Right renal pelvis (tissue), 4 donors: ENCODE measurements at places on chromosomes 2 and 18.

DNA sequence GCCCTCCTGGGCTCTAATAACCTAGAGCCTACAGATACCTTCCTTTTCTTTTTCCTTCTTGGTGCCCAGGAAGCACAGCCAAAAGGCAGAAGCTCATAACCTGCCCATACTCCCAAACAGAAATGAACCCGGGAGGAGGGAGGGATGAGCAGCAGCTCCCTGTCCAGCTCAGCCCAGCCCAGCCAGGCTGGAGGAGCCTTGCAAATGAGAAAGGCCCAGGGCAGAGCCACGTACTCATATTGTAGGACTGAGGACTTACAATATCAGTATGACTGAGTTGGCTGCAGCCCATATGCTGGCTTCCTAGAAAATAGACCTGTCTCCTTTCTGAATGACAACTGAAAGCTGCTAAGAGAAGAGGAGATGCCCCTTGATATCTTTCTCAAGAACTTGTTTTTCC, 21.7 kb downstream of the PKDCC start:
- no peak for DNase-seq

DNA sequence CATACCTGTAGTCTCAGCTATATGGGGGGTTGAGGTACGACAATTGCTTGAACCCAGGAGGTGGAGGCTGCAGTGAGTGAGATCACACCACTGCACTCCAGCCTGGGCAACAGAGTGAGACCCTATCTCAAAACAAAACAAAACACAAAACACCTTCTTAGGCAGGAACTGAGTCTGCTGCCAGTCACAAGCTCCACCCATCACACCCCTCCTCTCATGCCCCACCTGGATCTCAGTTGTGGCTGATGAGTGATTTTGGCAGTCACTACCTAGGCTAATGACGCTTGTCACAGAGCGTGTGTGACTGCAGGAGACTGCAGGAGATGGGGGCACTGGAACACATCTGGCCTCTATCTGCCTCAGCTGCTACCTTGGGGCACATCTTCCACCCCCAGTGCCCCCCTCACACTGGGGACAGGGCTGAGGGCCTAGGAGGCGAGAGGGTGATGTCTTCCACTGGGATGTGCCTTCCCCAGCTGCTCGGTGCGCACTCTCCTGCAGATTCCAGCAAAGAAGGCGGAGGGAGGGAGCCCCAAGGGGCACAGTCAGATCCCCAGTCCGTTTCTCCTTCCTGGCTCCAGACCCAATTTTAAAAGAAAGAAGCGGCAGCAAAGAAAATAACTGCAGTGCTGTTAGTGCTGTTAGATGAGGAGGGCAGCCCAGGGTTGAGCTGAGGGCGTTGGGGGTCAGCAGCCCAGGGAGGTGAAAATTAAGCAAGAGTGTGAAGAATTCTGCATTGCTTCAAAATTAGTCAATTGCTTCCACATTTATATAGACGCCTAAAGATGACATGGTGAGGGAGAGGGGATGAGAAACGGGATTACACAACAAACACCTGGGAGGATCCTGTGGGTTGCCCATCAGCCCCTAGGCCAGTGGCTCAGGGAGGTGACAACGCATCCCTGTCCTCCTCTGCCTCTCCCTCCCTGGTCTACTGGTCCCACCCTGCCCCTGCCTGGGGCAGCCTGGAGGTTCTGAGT, 143.6 kb upstream of the HAAO start:
- no peak for DNase-seq

DNA sequence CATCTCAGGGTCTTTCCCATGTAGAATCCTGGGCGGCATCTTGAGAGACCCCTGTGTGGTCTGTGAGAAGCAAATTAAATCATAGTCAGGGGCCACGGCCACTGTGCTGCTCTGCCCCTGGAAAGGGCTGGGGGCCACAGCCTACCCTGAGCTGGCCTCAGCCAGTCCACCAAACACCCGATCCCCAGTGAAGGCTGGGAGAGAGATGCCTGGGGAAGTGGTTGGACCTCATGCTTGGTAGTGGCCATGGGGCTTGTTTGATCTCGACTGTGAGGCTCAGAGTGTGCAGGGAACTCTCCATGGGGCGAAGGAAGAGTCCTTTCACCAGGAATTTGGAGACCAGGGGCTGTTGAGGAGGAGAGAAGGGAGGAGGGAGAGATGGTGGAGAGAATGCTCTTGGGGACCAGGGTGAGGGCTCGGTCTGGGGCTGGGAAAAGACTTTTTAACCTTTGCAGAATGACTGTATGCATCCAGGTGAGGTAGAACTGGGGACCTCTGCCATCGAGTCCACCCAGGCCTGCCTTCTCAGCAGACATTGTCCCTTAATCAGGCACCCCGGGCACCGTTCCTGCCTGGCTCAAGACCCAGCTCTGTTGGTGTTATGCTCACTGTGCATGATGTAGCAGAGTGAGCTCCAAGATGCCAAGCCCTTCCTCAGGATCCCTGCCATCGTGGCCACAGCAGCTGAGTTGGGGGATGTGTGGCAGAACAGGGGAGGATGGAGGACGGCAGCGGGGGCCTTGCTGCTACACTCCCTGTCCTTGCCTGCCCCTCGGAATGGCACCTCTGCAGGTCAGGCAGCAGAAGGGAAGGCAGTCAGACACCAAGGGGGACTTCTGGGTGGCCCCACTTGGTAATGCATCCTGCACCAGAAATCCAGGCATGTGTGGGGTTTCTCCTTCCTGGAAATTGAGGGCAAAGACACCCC, 249.9 kb downstream of the DYSF start:
- no peak for DNase-seq

DNA sequence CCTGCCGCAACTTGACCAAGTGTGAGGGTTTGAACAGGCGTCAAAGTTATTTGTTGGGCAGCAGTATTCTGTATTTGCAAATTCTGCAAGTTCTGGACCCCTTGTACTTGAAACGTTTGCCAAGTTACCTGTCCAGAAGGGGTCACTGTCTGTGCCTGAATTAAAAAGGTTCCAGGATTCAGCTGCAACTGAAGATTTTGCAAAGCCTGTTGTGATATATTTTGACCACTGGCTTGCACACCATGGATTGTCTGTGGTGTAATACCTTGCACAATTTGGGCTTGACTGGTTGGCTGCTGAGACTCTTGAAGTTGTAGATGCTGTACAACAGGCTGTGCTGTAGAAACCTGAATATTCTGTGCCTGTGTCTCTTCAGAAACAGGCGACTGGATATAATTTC, 10.2 kb downstream of the SP3 start:
- DNase-seq, result no peak

GRCh38 chr2:141207036-141207385, 923.8 kb downstream of the LRP1B start:
- no peak for DNase-seq

GRCh38 chr2:14285812-14286211, 346.7 kb upstream of the LRATD1 start:
- no peak for DNase-seq

DNA sequence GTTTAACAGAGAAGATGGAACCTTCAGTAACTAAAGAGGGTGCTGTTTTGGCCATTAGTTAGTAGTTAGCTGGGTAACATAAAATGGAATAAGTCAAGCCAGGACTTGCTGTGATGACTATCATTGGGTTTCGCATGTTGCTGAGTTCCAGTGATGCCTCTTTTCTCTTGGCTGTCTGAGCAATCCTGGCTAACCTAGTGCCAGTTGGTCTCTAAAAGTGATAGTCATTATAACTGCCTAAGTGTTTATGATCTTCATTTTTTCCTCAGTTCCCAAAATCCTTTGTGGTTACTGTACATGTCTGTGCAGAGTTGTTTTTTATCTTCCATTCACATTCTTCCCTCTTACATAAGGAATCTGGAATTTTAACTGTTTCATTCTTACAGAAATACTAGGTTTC, 33.4 kb downstream of the WDR43 start:
- no peak for DNase-seq

DNA sequence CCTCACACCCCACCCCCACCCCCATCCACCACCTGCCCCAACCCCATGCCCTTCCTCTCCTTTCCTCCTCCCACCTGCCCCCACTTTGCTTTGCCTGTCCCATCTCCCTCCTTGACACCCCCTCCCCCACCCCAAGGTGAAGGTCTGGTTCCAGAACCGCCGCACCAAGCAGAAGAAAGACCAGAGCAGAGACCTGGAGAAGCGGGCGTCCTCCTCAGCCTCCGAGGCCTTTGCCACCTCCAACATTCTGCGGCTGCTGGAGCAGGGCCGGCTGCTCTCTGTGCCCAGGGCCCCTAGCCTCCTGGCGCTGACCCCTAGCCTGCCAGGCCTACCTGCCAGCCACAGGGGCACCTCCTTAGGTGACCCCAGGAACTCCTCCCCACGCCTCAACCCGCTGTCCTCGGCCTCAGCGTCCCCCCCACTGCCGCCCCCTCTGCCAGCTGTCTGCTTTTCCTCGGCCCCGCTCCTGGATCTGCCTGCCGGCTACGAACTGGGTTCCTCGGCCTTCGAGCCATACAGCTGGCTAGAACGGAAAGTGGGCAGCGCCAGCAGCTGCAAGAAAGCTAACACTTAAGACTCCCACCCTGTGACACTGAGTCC, 3.0 kb upstream of the ATP6V1B1 start:
- DNase-seq, result no peak

GRCh38 chr2:127090281-127091120, 16.5 kb downstream of the BIN1 start:
- DNase-seq, result no peak

- DNase-seq, result no peak
Observed at GRCh38 chr18:79191418-79191817, 122.2 kb downstream of the ATP9B start.

DNA sequence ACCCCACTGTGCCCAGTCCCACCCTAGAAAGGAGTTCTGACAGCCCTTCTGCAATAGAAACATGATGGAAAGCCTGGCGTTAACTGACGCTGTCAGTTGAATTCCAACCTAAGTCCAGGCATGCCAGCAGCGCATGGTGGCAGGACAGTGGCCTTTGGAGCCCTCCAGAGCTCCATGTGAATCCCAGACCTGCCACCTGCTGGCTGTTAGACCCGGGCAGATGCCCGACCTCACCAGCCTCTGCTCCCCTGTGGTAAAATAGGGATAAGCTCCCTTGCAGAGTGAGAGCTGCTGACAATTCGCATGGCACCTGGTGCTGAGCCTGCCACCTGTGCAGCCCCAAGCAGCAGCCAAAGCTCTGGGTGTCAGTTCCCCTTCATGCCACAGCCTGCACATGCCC, 138.6 kb downstream of the LOXHD1 start:
- DNase-seq, result no peak

DNA sequence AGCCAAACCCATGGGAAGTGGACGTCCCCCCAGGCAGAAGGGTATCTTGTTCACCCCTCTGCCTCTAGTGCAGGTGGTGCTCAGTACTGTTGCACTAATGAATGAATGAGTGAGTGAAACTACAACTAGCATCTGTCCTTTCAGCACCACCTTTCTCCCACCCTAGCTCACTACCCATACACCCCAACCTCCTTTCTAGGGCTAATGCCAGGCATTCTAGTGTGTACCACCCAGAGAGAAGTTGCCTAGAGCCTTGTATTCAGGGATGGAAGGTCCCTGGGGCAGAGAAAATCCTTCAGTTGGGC, 22.5 kb downstream of the CCT7 start:
- DNase-seq, result no peak

DNA sequence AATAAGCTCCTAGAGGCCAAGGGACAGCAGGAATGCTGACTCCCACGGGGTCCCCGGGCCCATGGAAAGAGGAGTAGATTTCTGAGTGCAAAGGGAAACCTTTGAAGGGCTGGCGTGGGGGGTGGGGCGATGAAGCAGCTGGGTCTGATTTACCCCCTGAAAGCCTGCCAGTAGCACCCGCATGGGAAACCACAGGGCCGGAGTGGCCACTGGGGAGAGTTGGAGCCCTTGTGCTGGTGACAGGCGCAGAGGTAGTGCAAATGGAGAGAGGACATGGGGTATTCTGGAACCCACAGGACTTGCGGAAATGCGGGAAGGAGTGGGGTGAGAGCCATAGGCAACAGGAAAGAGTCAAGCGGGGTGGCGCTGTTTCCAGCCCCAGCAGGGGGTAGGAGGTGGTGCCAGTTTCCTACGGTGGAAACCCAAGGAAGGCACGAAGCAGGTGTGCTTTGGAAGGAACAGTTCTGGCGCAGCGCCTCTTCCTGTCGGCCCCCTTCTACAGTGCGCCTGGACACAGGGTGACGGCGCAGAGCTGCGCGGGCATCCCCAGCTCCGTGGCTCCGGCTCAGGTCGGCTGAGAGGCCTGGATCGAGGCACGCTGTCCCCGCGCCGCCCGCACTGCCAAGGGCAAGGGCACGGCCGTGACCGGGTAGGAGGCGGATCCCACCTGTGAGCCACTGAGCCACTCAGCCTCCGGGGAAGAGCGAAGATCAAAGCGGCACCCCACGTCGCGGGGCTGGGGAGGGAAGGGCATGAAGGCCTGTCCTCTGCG, 149.0 kb upstream of the GLI2 start:
- no peak for DNase-seq

DNA sequence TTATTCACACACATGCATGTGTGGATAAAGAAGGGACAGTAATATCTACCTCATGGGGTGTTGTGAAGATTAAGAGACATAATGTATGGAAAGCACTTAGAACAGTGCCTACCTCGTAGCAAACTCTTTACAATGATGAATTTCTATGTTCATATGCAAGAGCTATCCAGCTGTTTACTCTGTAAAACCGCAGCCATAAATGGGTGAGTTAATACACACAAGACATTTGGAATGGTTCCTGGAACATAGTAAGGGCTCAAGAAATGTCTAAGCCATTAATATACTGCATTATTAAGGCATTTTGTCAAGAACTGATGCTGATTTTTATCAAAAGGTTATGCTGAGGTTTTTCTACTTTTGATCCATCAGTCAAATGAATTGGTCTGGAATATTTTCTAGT, 1076.2 kb downstream of the TSN start:
- no peak for DNase-seq

GRCh38 chr2:96156926-96157648, 11.8 kb upstream of the DUSP2 start:
- DNase-seq, result no peak

GRCh38 chr2:64651590-64651989, 2.1 kb downstream of the SERTAD2 start:
- DNase-seq, result no peak

DNA sequence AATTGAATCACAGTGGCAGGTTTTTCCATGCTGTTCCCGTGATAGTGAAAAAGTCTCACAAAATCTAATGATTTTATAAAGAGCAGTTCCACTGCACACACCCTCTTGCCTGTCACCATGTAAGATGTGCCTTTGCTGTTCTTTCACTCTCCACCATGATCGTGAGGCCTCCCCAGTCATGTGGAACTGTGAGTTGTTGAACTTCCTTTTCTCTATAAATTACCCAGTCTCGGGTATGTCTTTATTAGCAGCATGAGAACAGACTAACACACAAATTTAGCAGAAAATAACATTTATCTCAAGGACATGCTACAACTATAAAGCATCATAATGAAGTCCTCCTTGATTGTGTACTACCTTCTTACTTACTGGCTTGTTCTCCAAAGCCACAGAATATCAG, 1526.0 kb downstream of the LRP1B start:
- no peak for DNase-seq

DNA sequence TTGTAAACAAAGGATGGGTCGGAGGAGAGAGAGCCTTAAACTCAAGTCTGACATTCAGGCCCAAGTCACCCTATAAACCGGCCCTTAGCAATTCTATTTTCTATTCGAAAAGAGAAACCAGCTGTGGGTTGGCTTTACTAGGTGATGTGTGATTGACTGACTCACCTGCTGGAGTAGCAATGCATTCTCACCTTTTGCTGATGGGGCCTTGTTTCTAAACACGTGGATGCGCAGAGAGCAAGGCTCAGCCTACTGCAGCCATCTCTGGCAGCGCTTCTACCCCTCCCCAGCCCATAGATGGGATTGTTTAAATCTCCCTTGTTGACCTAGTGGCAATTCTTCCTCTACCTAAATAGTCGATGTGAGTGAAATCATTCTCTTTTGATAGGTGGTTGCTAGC, 138.5 kb downstream of the MEIS1 start:
- no peak for DNase-seq
